Stimulated activated CD4-positive, alpha-beta T cell treated with anti-CD3 and anti-CD28 coated beads, Interleukin-15, amount 100 ng/mL, for 1 hour (primary cell): ENCODE measurements at places on chromosomes 12 and 14.

DNA sequence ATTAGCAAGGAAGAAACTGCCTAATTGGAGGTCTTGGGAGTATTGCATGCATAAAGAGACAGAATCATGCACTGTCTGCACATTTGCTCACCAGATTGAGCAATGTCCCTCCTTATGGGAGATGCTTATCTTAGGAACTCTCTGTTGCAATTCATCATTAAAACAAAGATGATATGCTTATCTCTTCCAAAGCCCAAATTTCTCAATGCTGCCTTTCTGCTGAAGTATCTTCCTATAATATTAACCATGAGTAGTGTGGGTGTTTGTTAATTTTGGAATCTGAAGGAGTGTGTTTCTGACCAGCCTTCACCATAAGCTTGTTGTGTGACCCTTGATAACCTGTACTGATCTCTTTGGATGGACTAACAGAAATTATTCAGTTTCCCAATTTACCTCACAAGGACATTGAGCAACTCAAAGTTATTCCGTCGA, 1257.6 kb upstream of the FLRT2 start:
- DNase-seq = no peak

DNA sequence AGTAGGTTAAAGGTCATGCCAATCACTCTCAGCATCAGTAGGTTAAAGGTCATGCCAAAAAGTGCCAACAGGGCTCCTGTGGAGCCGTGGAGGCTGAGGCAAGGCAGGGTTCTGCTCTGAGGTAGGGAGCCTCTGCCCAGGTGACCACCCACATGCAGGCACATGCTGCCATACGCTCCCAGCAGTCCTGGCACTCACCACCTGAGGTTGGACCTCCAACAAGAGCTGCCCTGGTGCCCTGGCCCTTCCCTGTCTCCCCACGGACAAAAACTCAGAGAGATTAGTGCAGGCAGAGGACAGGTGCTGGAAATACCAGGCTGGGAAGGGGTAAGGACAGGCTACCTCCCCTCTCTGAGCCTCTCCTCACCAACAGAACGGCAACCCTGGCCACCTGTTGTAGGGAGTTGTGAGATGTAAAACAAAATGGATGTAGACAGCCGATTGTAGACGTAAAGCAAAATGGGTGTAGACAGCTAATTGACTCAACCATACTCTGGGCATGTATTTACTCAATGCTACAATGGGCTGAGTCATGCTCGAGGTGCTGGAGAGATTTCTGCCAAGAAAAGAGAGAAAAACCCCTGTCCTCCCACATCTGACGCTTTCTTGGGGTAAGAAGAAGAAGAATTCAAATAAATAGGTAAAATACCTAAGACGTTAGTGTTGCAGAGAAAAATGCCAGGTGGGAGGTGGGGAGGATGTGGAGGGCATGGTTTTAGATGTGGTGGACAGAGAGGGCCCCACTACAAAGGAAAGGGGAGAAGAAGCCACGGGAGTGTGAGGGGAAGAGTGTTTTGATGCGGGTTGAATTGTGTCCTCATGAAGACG, 32.4 kb downstream of the LTBP2 start:
- DNase-seq = no peak

DNA sequence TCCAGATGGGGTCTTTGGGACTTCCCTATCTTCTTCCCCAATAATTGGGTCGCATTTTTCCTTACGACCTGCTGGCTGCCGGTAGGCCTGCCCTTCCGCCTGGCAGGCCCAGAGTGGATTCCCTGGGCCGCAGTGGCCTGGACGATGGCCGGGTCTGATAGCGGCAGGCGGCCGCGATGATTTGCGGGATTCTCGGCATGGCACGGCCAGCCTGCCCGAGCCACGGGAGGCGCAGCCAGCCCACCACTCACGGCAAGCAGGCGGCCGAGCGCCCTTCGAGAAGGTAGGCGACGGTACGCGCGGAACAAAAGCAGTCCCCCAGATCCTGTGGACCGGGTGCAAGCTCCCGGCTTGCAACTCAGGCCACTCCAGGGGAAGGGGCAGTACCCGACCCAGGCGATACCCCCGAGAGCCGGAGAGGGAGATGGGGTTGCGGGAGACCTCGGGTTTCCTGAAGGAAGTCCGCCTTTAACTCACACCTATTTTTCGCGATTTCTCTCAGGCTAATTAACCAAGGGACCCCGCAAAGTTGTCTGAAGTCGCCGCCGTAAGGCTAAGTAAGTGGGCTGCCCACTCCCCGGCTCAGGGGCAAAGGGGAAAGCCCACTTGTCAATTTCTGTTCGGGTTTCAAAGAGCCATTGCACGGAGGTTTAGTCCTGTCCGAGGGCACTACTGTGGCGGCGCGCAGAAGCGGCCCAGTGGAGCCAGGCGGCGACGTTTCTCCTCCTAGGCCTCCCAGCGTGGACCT, 1.4 kb upstream of the GSC start:
- DNase-seq = no peak

- no peak for DNase-seq
These were observed 13.1 kb upstream of the DAAM1 start for GRCh38 chr14:59175404-59175803.

DNA sequence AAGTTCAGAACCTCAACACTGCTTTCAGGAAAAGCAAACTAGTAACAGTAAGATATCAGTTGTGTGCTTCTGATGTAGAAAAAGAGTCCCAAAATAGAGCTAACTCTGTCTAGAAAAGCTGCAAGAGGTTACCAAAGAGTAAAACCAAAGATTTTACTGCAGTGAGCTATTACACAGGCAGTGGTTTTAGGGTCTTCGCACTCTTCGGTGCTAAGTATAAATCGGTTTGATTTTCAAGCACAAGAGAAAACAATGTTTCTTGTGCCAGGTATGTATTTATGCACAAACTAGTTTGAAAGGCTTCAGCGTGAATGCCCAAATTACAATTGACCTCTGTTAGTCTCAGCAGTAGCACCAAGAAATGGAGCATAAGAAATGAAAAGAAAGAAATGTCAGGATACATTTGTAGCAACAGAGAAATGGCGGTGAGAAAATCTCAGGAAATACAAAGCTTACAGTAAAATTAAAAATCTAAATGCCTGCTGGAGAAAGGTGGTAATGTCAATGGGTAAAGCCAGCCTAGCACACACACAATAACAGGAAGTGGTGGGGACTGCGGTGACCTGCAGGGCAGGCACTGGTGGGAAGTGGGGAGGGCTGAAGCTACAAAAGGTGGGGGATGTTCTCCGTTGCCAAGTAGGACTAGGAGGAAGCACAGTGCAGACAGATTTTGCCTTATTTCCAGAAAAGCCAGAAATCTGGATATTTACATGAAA, 18.0 kb upstream of the DYRK2 start:
- DNase-seq = peak; percentile 27

DNA sequence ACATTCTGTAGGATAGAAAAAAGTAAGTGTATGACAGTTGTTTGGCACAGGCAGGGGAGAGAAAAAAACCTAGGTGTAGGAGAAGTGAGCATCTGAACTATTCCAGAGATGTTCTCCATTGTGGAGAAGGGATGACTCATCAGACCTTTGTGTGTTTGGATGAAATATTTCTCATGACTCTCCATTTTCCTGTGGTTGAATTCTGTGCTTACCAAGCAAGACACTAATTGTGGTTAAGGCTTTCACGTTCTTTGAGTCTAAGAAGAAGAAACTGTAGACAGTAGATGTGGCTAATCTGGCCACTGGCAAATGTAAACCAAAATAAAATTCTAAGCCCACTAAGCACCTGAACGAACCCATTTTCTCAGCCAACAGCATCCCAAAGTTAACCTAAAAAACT, 107.9 kb upstream of the GZMB start:
- DNase-seq = no peak

GRCh38 chr12:102642199-102642598, 161.8 kb upstream of the IGF1 start:
- DNase-seq = no peak

- DNase-seq = peak; percentile 2
These were observed at the start of gene SETD3 for GRCh38 chr14:99479906-99480869. Gene SETD3 (minus strand): TSS chr14:99480859. CDS start chr14:99465805, 15,054 bp downstream.

- no peak for DNase-seq
These were observed 12.5 kb downstream of the BTG1 start for GRCh38 chr12:92133171-92133570.

GRCh38 chr12:130948136-130948535, 5.6 kb upstream of the ADGRD1 start:
- DNase-seq = no peak

DNA sequence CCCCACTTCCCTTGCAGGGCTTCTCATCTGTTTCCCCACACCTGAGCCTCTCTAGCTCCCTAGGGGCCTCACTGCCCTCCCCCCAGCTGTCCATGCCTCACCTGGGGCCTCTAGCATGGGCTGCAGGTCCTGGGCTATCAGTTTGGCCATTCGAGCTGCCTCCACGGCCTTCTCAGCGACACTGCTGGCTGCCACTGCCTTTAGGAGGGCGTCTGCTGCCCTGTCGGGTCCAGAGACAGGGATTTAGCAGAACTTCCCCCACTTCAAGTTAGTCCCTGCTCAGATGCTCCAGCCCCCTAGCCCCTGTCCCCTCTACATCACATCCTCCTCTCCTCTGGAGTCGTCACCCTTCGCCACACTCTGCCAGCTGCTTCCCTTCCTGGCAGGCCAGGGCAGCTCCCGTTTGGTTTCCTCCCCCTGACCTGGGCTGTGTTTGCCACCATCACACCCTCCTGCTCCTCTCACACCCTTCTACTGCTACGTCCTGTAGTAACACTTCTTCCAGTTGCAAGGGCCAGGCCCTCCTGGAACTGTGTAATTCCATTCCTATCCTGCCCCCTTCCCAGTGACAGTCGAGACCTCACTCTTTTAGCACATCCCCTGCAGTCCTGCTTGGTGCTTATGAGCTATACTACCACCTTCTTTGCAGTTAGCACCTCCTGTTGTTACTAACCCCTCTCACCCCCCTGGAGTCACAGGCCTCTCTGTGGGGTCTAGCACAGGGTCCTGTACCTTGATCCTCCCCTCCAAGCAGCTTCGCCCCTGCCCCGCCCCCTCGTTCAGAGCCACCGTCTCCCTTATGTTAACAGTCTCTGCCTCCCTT, 4.3 kb upstream of the AP1G2 start:
- no peak for DNase-seq

DNA sequence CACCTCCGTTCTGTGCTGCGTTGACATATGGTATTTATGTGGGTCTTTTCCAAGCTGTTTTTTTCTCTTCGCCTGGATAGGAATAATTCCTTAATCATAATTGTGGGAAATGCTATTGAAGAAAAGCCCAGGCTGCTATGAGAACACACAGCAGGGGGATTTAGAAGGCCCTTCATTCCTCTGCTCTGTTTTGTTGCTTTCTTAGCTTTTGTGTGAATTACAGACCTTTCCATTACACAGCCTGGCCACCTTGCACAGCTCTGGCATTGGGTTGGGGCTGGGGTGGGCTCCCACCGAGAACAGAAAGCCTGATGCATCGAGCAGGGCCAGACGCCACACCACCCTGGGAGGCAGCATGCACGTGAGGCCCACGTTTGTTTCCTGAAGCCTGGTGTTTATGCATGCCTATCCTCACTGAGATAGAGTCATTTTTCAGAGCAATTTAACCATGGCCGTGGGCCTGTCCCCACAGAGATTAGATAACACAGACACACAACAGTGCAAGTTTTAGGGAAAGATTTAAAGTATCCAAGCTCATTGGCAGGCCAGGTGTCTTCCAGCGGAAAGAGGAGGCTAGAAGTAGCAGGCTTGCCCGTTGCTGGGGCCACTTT, 287.6 kb upstream of the PWP1 start:
- DNase-seq = no peak

GRCh38 chr14:103230021-103230420, 104.0 kb upstream of the EIF5 start:
- DNase-seq = no peak

GRCh38 chr12:23005387-23005786, 380.4 kb downstream of the ETNK1 start:
- DNase-seq = no peak

DNA sequence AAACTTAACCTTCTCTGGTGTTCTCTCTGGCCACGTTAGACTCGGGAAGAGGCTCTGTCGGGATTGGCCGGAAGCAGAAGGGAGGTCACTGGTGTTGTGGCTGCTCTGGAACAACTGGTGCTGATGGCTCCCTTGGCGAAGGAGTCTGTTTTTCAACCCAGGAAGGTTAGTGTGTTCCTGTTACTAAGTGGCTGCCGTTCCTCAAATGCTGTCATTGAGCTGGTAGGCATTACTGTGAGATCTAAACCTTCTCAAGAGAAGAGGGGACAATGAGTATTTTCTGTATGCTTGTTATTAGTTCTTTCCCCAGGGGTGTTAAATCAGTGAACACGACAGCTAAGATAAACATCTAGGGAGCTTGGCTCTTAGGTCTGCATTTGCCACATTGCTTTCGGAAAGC, 18.3 kb downstream of the POP5 start:
- DNase-seq = no peak

DNA sequence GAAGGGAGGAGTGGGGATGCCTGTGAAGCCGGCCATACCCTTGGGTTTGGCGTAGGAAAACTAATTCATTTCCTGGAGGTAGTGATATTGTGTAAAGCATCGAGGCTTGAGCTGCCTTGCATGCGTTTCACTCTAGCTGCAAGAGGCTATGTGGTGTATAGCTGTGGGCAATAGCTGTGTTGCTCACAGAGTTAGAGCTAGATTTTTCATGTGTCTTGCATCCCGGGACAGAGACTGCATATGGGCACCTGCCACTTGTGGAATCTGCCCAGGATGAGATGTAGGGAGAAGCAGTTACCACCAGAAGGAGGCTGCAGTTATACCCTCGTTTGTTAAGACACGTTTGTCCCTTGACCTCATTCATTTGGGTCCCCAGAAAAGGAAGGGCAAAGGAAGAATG, 106.7 kb downstream of the KTN1 start:
- DNase-seq = no peak

DNA sequence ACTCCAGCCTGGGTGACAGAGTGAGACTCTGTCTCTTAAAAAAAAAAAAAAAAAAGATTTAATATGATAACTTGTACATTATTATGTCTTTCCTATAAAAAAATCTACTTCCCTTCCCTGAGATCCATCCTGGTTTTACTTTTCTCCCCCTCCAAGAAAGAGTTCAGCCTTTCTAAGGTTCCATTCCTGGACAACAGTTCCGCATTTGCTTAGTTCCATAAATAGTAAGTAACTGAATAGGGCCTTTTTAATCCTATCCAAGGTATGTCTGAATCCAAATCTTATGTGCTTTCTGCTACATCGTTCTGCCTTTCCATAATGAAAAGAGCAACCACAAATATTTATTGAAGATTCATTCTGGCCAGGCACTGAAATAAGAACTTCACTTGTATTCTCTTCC, 187.8 kb downstream of the DACT1 start:
- DNase-seq = no peak

- DNase-seq = no peak
These were observed 43.6 kb upstream of the NID2 start for GRCh38 chr14:52112336-52113018.
